HEK293T (cell line): ENCODE measurements at places on chromosomes 11 and 22.

- no peak for DNase-seq
Observed at GRCh38 chr11:46181843-46182424, 60.7 kb upstream of the PHF21A start.

GRCh38 chr22:17817079-17817478 is 42.8 kb upstream of the BID start:
- no peak for DNase-seq

GRCh38 chr22:48742191-48742555 is 1085.5 kb downstream of the BRD1 start:
- no peak for DNase-seq

DNA sequence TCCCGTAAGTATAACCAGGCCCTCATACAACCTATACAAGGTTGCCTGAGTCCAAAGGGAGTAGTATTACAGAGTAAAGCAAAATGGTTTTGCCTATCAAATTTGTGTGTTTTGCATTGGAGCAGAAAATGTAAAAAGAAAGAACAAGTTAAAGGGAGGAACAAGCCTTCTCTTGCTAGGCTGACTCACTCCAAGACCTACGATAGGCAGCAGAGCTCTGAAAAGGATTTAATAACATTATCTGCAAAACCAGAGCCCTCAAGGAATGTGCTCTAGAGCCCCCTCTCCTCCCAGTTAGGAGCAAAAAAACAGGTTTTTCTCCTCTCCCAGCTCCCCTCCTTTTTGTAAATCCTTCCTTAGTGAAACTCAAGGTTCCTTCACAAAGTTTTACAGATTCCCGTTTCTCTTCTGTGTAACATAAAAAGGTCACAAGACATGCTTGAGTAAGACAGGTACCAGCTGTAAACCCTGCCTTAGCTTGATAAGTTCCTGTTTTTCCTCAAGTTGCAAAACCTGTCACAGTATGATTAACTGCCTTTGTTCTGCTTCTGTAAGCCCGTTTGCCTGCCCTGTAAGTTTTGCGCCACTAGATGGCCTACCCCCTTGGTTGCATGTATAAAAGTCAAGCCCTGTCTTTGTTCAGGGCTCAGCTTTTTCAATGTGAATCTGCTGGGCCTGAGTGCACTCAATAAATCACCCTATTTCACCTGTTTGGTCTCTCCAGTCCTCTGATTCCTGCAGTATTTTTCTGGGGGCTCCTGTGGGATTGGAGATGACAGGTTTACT is 498.2 kb downstream of the KCNA4 start:
- DNase-seq = no peak

GRCh38 chr22:38971202-38971601 is 10.9 kb upstream of the APOBEC3B start:
- no peak for DNase-seq
